SK-MEL-5 (cell line): ENCODE measurements at places on chromosomes 11 and 22. TPM values are rescaled to one million over a fixed set of nuclear protein-coding genes. Genes with fewer than 3 reads are reported as not detected.

DNA sequence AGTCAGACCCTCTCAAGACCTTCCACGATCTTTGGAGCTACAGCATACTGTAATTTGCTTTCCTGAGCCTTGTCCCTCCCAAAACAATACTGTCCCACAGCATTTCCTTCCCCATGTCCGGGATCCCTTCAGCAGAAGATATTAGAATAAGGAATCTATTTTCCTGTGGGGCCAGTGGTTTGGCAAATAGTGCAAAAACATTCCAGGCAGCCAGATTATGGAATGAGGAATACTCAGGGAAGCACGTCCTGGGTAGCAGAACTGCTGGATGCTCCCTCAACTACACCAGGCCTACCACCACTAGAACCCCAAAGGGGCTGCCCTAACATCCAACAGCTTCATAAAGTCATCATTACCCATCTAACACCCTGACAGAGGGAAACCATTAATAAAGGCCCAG lies 61.5 kb downstream of the AAMDC start:
- DNase-seq: no peak

- DNase-seq: no peak
Measured at GRCh38 chr11:131537196-131537595, 166.8 kb downstream of the NTM start.

DNA sequence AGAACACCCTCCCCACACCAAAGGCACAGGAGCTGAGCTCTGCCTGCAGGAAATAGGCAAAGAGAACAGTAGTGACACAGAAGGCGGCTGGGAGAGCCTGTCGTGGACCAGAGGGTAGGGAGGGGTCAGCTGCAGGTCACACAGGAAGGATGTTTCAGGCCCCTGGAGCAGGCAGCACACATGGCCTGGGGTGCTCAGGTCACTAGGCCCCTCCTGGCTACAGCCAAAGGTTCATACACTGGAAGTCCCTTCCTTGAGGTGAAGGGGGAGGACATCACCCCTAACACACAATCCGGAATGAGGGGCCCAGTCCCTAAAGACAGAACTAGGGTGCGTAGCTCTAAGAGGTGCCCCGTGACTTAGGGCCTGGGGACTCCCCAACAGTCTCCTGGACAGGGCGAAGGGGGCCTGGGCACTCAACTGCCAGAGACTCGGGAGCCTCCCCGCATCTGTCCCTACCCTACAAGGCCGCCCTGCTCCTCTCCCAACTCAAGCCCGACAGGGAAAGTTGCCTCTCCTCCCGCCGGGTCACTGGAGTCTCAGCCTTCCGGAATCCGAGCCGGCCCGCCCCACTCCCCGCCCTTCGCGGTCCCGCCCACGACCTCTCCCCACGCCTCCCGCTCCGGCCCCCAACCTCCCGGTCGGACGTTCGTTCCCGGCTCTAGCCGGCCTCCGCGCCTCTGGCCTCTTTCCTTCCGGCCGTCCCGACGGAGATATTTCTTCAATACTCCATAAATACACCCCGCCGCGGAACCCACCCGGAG lies at the start of gene CYB5R2:
CYB5R2 (minus strand) TSS at position 541 of the 764 bp plus-strand sequence. CDS start 675 bp downstream, outside the sequence.
- DNase-seq: no peak

DNA sequence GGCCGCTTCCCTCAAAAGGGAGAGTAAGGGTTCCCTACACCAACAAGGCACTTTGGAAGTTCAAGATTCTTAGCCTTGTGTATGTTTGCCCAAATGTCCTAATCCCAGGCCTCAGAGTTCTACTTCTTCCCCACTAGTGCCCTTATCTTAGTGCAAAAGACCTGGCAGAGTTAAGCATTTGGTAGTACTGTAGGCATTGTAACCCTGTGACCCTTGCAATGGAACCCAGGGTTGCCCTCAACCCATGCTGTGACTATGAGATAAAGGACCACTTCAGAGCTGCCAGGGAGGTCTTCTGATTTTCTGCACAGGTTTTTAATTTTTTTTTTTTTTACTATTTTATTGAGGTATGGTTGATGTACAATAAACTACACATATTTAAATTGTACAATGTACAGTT lies 65.1 kb downstream of the C11orf65 start:
- no peak for DNase-seq

The KRTAP5-7 gene
- 0.08 TPM in 1 of 2 replicates, not detected in the other for total RNA-seq
